Activated naive CD8-positive, alpha-beta T cell treated with anti-CD3 and anti-CD28 coated beads, Interleukin-2, amount 10 ng/mL, durations not matched to agents 7 days and 5 days (primary cell): ENCODE measurements at places on chromosomes 13 and 19. TPM values are rescaled to one million over a fixed set of nuclear protein-coding genes. Genes with fewer than 3 reads are reported as not detected.

Gene CCL25
- 15.9 TPM for total RNA-seq

Gene SLC5A5
- 1.8 TPM for total RNA-seq

DNA sequence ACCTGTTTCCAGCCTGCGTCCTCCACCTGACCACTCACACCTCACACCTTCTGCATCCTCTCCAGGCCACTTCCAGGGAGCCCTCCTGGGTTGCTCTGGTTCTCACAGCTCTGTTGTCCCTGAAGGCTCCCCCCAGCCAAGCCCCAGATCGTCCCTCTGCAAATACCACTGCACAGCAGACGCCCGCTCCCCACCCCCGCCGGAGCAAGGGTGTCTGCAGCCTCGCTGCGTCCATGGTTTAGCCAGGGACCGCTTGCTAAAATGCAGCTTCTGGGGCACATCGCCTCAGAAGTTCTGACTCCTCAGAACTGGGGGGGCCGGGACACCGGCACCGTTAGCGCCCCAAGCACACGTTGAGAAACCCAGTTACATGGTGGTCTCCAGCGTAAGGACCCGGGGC, 983 bp downstream of the LINGO3 start:
- DNase-seq: no peak
- H3K36me3 ChIP-seq: peaks cover 2% of the 10 kb centered on the region
- no peak overlapping the region for H3K27ac ChIP-seq
- H3K4me3 ChIP-seq: no peak overlapping the region
- H3K27me3 ChIP-seq: peaks cover 69% of the 10 kb centered on the region

- peaks cover 18% of the 10 kb centered on the region for H3K4me1 ChIP-seq
- H3K27ac ChIP-seq: no peak overlapping the region
- no peak for DNase-seq
- peak overlapping the region; percentile 85 for H3K4me3 ChIP-seq
- peaks cover 19% of the 10 kb centered on the region for H3K27me3 ChIP-seq
- no peaks in the 10 kb centered on the region for H3K36me3 ChIP-seq
Observed at GRCh38 chr13:44434766-44435141, 61.1 kb downstream of the SERP2 start.

DNA sequence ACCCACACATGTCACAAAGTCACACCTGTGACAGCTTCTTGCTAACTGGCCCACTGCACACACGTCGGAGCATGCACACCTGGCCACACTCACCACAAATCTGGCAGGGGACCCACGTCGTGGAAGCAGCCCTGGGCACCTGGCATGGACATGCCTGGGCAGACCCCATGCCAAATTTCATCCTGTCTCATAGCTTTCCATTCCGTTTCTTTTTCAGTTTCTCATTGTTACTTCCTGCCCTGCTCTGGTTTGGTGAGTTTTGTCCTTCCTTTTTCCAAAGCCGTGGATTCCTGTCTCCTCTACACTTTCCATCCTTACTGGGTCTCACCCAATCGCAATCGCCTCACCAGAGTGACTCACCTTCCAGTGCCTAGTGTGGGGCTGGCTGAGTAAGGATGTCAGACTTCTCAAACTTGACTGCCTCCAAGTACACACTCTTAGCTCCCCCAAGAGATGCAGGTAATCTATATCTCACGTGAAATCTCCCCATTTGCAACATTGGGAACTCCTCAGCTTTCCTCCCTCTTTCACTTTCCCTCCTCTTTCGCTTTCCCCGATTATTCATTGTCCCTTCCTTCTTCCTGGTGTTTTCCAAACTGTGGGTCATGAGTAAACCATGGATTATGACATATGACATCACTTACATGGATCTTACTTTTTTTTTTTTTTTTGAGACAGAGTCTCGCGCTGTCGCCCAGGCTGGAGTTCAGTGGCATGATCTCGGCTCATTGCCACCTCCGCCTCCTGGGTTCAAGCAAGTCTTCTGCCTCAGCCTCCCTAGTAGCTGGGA, 1.6 kb upstream of the BBC3 start:
- H3K27ac ChIP-seq: peak overlapping the region; percentile 85
- peaks cover 8% of the 10 kb centered on the region for H3K27me3 ChIP-seq
- H3K36me3 ChIP-seq: no peaks in the 10 kb centered on the region
- peak overlapping the region; percentile 78 for H3K4me3 ChIP-seq
